Right hindlimb (tissue), 1 donor: ENCODE measurements at places on chromosomes 13 and 19.

GRCh38 chr19:41194157-41194552 is 1.1 kb downstream of the CYP2S1 start:
- no peak for DNase-seq

DNA sequence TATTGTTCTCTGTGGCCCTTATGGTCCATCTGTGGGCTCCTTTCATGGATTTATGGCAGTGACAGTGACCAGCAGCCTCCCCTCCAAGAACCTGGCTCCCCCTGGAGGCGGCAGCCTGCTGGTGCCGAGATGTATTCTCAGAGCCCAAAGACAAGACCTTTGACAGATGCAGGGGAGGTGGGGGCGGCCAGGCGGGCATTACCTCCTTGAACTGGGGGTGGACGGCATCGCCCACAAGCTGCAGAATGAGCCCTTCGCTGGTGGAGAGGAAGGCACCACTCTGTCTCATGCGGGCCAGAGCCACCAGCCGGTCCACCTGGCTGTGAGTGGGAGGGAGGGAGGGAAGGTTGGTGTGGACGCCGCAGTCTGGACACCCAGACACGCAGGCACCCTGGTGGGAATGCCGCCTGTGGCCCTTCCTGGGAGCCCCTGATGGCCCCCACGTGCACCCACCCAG is 6.6 kb downstream of the ISOC2 start:
- DNase-seq = no peak

DNA sequence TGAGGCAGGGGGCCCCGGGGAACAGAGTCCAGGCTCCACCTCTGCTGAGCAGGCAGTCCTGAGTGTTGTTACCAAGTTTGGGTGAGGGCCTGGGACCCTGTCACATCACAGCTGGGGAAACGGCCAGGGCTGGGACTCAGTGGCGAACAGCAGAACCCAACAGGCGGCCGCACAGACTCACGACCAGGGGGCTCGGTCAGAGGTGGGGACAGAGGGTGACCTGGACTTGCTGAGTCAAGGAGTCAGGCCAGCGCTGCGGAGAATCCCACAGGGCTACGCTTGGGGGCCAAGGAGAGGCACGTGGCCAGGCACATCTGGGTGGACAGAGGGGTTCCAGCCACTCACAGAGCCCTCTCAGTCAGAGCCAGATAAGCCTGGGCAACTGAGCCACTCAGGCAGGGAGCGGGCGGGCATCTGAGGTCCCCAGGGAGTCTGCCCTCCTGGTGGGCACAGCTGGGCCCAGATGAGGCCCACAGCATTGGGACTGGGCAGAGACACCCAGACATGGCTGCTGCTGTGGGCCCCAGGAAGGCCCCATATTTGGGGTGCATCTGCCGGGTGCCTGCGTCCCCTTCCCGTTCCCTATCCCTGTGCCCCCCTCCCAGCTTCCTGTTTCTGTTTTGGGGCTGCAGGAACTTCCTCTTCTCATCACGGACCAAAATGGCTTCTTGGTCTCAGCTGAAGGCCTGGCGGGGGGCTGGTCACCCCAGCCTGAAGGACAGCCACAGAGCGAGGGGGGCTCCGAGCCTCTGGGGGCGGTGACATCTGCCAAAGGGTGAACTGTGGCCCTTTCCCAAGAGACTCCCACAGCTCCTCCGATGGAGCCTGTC is 34.0 kb downstream of the CEBPA start:
- no peak for DNase-seq

DNA sequence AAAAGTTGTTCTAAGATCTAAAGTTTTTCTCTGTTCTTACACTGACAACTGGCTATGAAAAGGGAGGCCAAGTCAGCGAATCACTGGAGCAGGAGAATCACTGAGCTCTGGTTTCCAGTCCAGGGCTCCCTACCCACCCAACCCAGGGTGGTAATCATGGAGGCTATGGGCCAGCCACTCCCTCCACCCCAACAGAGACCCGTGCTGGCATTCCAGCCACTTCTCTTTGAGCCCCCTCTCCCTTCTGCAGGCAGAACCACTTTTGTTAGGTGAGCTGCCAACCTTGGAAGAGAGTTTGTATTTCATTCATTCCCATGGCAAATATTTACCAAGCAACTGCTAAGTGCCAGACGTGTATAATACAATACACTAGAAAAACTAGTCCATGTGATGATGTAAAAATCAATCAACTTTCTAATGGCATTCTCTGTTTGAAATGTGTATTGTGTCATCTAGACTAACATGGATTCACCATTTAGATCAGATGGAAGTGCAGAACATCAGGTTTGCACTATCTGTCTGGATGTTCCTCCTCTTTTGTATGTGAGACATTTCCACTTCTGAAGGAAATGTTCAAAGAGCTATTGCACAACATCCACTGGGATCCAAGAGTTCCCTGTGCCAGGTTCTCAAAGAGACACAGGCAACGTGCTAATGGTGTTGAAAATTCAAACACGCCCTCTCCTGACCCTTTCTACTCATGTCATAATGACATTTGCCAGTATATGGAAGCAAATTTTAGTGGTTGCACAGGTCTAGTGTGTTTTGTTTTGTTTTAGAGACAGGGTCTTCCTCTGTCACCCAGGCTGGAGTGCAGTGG is 5.3 kb downstream of the MLNR start:
- no peak for DNase-seq

DNA sequence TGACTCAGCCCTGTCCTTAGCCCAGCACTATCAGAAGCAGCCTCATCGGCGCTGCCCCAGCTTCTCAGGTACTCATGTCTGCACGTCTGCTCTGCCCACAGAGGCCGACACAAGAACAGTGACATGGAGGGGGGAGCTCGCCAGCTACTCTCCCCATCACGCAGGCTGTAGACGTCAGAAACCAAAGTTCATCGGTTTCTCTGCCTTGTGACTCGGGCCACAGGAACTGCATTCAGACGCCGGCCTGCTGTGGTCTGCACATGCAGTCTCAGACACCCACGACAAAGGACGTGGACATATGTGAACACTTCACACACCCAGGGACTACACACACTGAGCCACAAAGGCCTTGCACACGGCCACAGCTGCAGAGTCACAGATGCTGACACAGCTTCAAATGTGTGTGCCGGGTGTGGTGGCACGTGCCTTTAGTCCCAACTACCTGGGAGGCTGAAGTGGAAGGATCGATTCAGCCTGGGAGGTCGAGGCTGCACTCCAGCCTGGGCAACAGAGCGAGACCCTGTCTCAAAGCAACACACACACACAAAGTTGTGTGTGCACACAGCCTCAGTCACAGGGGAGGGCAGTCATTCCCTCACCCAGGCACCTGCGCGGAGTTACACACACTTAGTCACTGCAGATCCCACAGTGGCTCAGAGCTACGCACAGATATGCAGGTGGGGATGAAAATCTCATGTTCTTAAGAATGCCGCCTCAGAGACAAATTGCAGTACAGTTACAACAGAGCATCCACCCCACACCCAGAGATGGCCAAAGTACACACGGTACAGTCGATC is 4.9 kb upstream of the ZFP36 start:
- no peak for DNase-seq

GRCh38 chr13:36211567-36211966 is 2.8 kb downstream of the SOHLH2 start:
- DNase-seq = no peak
